Naive thymus-derived CD8-positive, alpha-beta T cell (primary cell): ENCODE measurements at places on chromosomes 1 and 21.

- H3K4me3 ChIP-seq, result no peak overlapping the region
- no peak for DNase-seq
- H3K36me3 ChIP-seq, result no peaks in the 10 kb centered on the region
- H3K27ac ChIP-seq, result no peak overlapping the region
- H3K4me1 ChIP-seq, result peaks cover 7% of the 10 kb centered on the region
Observed at GRCh38 chr1:41379738-41380130, 18.5 kb downstream of the FOXO6 start.

DNA sequence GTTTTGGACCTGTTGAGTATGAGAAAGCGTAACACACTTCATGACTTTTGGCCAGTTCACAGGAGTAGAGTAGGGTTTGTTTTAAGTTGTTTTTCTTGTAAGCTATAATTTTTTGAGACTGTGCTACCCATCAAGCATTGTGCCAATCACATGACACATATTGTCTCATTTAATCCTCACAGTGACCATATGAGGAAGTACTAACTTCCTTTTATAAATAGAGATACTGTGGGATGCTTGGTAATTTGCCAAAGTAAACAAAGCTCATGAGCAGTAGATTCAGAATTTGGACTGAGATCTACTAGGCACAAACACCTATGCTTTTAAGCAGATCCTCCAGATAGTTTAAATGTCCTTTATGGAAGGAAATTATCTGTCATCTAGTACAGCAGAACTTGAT is 178.3 kb downstream of the CACNA1E start:
- no peaks in the 10 kb centered on the region for H3K4me1 ChIP-seq
- DNase-seq, result no peak
- no peaks in the 10 kb centered on the region for H3K36me3 ChIP-seq
- H3K27me3 ChIP-seq, result peaks cover 15% of the 10 kb centered on the region
- H3K27ac ChIP-seq, result no peak overlapping the region

GRCh38 chr1:233304489-233305102 is 9.1 kb upstream of the PCNX2 start:
- peaks cover 5% of the 10 kb centered on the region for H3K27me3 ChIP-seq
- H3K4me1 ChIP-seq, result no peaks in the 10 kb centered on the region
- H3K27ac ChIP-seq, result no peak overlapping the region
- H3K4me3 ChIP-seq, result no peak overlapping the region
- no peak for DNase-seq

GRCh38 chr21:32315511-32316281 is 17.0 kb downstream of the MRAP start:
- H3K27ac ChIP-seq, result no peak overlapping the region
- peaks cover 4% of the 10 kb centered on the region for H3K36me3 ChIP-seq
- H3K4me3 ChIP-seq, result no peak overlapping the region
- H3K4me1 ChIP-seq, result no peaks in the 10 kb centered on the region
- DNase-seq, result no peak

DNA sequence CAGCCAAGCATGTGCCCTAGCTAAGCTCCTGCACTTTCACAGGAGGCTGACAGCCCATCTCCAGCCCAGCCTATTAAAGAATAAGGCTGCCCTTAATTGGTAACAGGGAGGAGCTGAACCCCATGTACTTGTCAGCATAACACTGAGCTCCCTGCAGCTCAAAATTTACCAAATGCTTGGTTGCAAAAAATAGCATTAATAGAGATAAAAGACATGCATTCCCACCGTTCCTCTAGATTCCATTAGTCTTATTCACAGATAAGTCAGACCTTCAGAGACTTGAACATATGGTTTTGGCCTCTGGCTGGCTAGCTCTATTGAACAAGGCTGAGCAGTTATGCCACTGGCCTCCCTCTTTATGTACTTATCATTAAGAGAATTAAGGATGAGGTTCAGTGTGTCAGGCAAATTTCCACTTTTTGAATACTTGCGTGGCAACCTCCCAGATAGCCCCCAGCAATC is 29.2 kb downstream of the OLFML3 start:
- H3K27me3 ChIP-seq, result peaks cover 7% of the 10 kb centered on the region
- peaks cover 2% of the 10 kb centered on the region for H3K4me1 ChIP-seq
- DNase-seq, result no peak
- H3K27ac ChIP-seq, result no peak overlapping the region

DNA sequence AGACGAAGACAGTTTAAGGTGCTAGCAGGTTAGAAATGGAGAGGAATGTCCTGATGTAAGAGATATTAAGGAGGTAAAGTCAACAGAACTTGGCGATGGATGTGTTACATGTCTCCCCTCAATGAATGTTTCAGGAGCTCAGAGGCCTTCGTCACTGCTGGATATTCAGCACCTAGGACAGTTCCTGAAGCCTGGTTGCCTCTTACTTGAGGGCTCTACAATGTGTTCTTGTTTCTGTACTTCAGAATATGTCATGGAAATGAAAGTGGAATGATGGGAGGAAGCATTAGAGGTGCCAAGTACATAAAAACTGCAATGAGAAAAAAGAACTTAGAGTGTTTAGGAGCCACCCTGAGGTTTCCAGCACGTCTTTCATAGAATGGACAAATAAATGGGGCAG is 17.7 kb downstream of the TNR start:
- H3K4me3 ChIP-seq, result no peak overlapping the region
- no peaks in the 10 kb centered on the region for H3K36me3 ChIP-seq
- peaks cover 2% of the 10 kb centered on the region for H3K4me1 ChIP-seq
- no peak overlapping the region for H3K27ac ChIP-seq
- no peak for DNase-seq

DNA sequence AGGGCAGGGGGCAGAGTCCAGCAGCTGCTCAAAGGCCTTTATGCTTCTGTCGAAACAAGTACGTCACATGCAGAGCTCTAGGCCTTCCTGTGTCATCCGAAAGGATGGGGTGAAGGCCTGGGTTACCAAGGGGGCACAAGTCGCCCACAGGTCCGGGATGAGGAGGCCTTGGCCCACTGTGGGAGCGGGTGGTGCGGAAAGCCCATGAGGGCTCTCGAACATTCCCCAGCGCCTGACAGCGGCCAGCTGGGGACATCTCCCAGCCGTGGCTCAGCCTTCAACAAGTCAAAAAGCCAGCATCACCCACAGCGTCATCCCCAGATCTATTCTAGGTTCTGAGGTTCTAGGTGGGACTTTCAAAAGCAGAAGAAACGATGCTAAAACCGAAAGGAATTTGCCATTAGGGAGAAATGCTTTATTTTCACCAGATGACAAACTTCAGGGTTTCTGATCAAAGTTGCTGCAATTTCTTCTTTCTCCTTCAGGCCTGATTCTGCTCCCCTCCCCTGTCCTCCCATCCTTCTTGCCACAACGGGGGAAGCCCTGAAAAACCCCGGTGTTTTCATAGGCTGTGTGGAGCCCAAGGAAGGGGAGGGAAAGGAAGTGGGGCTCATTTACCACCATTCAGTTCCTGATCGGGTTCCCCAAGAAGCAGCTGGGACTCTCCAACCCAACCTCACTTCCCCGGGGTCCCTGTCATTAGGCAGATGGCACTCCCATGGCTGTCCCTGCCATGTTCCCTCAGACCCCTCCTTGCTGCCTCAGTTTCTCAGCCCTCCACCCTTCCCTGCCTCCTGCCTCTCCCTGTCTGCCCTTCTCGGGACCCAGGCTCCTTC is 17.6 kb downstream of the GPR137B start:
- DNase-seq, result no peak
- H3K4me3 ChIP-seq, result peak overlapping the region; percentile 75
- peaks cover 11% of the 10 kb centered on the region for H3K4me1 ChIP-seq
- H3K36me3 ChIP-seq, result peaks cover 23% of the 10 kb centered on the region
- H3K27me3 ChIP-seq, result no peaks in the 10 kb centered on the region
- H3K27ac ChIP-seq, result no peak overlapping the region

GRCh38 chr21:37865156-37865555 is 51.1 kb downstream of the KCNJ6 start:
- no peak overlapping the region for H3K27ac ChIP-seq
- peaks cover 26% of the 10 kb centered on the region for H3K27me3 ChIP-seq
- H3K4me3 ChIP-seq, result no peak overlapping the region

GRCh38 chr1:175481126-175482070 is 262.0 kb downstream of the TNR start:
- peaks cover 27% of the 10 kb centered on the region for H3K27me3 ChIP-seq
- no peak overlapping the region for H3K4me3 ChIP-seq
- no peak overlapping the region for H3K27ac ChIP-seq
- H3K36me3 ChIP-seq, result no peaks in the 10 kb centered on the region
- DNase-seq, result no peak
- no peaks in the 10 kb centered on the region for H3K4me1 ChIP-seq

DNA sequence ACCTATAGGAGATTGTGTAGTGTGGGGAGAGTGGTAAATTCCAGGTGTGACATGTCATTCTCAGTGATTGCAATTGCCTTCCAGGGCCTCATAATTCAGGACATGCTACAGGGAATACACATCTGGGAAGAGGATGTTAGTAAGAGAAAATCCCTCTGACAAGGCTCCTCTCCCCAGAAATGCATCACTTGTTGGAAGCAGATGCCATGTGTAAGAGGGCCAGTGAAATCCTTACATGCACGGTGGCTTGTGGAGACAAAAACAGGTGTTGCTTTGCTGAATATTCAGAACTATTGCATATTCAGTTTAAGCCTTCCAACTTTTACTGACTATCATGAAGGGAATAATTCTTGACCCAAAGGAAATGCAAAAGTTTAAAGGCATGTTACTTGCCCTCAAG is 503.4 kb downstream of the NEGR1 start:
- H3K36me3 ChIP-seq, result no peaks in the 10 kb centered on the region
- H3K4me1 ChIP-seq, result no peaks in the 10 kb centered on the region
- no peak overlapping the region for H3K27ac ChIP-seq

DNA sequence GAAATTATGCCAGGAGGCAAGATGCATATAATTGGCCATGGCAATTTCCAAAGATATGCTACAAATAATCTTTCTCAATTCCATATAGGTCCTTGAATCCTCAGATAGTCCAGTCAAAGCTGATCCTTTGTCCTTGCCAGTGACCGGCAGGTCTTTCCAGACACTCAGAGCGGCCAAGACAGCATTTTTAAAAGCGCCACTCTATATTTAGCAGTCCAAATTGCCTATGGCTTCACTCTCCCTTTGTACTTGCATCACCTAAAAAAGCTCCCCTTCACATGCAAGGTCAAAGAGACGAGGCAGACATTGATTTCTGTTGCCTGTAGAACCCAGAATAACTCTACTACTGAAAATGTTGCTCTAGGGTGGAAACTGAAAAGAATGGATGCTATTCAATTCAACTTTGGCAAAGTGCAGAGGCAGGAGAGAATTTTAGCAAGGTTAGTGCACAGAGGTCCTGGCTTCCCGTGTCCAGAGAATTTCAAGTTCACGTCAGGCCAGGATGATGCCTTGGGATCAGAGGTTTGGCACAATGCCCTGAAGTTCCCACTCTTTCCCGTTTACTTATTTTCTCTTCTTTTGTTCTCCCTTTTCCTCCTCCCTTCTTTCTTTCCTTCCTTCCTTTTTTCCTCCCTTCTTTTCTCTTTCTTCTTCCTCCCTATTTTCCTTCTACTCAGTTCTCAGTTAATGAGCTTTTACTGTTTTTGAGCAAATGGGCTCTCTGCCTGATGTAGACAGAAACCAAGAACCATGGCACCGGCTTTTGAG is 108.5 kb downstream of the KCNK1 start:
- no peaks in the 10 kb centered on the region for H3K36me3 ChIP-seq
- H3K4me1 ChIP-seq, result no peaks in the 10 kb centered on the region
- H3K27ac ChIP-seq, result no peak overlapping the region
- no peak overlapping the region for H3K4me3 ChIP-seq

- H3K4me1 ChIP-seq, result peaks cover 16% of the 10 kb centered on the region
- peak overlapping the region; percentile 13 for H3K27ac ChIP-seq
- no peaks in the 10 kb centered on the region for H3K36me3 ChIP-seq
- no peak overlapping the region for H3K4me3 ChIP-seq
- H3K27me3 ChIP-seq, result no peaks in the 10 kb centered on the region
Observed at GRCh38 chr1:198922638-198923430, 284.0 kb downstream of the PTPRC start.

- peaks cover 21% of the 10 kb centered on the region for H3K36me3 ChIP-seq
- no peaks in the 10 kb centered on the region for H3K27me3 ChIP-seq
- H3K27ac ChIP-seq, result no peak overlapping the region
- DNase-seq, result no peak
- H3K4me3 ChIP-seq, result no peak overlapping the region
- peaks cover 1% of the 10 kb centered on the region for H3K4me1 ChIP-seq
Observed at GRCh38 chr1:174433451-174433850, 14.3 kb upstream of the GPR52 start.

DNA sequence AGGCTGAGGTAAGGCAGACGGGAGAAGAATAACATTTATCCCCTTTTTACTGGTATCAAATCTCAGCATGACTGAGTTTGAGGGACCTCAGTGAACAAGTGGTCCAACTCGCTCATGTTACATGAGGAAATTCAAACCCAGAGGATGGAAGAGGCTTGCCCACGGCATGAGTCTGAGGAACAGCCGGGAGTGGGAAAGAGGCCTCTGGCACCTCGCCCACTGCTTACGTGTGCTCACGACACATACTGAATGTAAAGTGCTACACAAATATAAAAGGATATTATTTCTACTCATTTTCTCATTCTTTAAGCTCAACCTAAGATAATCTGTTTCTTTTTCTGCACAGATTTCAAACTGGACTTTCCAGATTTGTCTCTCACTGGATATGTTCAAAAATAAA is 14.7 kb downstream of the BEND5 start:
- H3K4me1 ChIP-seq, result peaks cover 17% of the 10 kb centered on the region

- no peaks in the 10 kb centered on the region for H3K27me3 ChIP-seq
- H3K4me1 ChIP-seq, result no peaks in the 10 kb centered on the region
- no peak overlapping the region for H3K4me3 ChIP-seq
- H3K36me3 ChIP-seq, result peaks cover 52% of the 10 kb centered on the region
Observed at GRCh38 chr1:64659478-64660138, 85.3 kb upstream of the RAVER2 start.

- no peaks in the 10 kb centered on the region for H3K27me3 ChIP-seq
- no peaks in the 10 kb centered on the region for H3K36me3 ChIP-seq
- no peak for DNase-seq
- H3K4me1 ChIP-seq, result no peaks in the 10 kb centered on the region
Observed at GRCh38 chr21:27535188-27535587, 568.3 kb upstream of the ADAMTS5 start.

DNA sequence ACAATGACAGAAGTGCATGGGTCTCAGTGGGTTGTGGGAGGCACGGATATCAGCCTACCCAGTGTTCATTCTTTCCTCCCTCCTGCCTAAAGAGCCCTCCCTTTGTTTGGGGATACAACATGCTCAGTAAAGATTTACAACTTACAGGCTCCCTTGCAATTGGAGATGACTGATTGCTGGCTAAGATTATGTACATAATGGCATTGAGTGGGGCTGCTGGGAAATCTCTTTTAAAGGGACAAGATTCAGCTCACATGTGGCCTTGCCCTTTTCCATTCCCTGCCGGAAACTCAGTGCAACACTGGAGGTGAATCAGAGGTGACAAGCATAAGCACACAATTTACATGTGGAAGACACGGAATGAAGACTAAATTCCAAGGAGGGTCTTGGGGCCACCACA is 83.7 kb upstream of the CHRM3 start:
- H3K27me3 ChIP-seq, result peaks cover 20% of the 10 kb centered on the region
- DNase-seq, result no peak
- no peak overlapping the region for H3K4me3 ChIP-seq
- no peaks in the 10 kb centered on the region for H3K36me3 ChIP-seq
- no peak overlapping the region for H3K27ac ChIP-seq
